ENCODE measurements at places on chromosomes 5 and 9.
A peak's percentile ranks its signal among the peaks of the same experiment; 100 is the strongest.

GRCh38 chr5:114308017-114308416 is 53.9 kb upstream of the KCNN2 start:
- no peak for DNase-seq

DNA sequence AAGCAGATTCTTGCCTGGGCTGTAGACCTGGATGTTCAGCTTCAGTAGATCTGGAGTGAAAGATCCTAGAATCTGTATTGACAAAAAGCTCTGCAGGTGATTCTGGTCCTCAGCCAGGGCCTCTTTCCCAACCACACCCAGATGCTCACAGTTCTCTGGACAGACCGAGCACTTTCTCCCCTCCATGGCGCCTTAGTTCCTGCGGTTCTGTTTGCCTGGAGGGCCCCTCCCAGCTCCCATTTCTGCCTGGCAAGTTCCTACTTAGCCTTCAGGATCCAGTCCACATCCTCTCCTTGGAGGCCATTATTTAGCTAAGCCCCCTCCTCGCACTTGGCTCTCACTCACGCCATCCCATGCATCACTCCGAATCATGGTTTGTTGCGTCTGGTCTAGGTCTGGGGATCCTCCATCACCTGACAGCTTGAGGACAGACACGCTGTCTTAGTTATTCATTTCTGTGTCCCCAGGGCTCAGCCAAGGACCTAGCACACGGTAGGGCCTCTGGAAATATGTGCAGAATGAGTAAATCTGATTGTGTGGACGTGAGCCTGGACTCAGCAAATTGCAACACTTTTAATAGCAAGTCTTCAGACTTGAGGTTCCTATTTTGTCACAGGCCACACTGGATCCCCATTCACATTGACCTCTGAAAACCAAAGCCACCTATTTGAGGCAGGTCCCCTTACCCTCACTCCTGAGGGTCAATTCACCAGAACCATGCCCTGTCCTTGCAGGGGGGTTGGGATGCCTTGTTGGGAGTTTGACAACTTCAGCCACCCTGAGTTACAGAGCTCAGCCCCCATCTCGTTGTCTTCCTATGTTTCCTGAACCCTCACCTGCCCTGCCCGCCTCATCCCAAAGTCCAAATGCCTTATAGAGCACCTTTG is 50.7 kb downstream of the COL15A1 start:
- no peak for DNase-seq

DNA sequence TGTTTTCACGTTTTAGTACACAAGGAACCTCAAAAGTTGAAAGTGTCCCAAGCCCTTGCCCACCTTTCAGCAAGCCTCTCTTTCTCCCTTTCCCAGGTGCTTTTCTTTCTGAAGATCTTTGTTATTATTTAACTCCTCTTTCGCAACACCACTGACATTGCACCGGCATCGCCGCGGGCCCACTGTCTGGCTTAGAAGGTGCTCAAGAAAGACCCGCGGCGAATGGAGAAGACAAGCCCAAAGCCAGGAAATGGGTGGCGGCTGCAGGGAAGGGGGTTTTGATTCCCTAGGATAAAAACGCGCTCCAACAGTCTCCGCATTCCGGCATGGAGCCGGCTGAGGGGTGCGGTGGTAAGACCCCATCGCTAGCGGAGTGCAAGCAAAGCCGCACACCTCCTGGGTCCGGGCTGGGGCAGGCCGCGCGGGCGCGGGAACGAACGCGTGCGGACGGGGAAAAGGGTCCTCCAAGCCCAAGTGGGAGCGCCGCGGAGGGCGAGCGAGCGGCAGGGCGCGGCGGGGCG is 404 bp upstream of the AFAP1L1 start:
- DNase-seq: peak; percentile 45

DNA sequence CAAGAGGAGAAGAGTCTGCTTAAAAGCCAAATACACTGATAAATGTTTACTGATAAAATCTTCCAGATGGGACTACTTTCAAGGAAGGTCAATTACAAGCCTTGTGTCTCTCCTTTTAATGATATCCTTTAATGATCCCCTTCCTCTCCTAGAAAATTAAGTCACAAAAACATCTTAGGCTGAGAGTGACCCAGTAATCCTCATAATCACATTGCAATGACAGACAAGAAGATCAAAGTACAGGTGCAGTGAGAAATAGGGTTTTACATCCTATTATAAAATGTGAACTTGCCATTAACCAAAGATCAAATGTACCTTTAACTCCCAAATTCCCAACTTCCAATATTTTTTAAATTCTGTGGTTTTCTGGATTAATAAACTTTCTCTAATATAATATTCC is 514.8 kb downstream of the RAB3C start:
- no peak for DNase-seq

GRCh38 chr5:64690417-64691151 is at the start of gene SHISAL2B:
SHISAL2B (plus strand) TSS chr5:64690503; CDS start chr5:64690624, 121 bp downstream.
- DNase-seq: peak; percentile 30

DNA sequence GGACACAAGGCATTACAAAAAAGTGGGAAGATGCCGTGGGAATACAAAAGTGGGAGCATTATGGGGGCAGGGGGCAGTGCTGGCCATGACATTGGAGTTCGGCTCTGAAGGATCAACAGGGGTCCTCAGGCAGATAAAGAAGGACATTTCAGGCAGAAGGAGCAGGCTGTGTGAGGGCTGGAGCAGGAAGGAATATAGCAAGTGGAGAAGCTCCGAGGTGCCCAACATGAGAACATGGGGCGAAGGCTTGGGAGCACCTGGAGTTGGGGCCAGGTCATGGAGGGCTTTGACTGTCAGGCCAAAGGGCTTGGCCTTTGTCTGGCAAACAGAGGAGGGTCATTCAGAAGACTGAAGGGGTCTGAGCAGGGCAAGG is 2.5 kb downstream of the B4GALT7 start:
- DNase-seq: peak; percentile 13

GRCh38 chr9:4298255-4299004 is 1.4 kb downstream of the GLIS3 start:
- DNase-seq: peak; percentile 73

DNA sequence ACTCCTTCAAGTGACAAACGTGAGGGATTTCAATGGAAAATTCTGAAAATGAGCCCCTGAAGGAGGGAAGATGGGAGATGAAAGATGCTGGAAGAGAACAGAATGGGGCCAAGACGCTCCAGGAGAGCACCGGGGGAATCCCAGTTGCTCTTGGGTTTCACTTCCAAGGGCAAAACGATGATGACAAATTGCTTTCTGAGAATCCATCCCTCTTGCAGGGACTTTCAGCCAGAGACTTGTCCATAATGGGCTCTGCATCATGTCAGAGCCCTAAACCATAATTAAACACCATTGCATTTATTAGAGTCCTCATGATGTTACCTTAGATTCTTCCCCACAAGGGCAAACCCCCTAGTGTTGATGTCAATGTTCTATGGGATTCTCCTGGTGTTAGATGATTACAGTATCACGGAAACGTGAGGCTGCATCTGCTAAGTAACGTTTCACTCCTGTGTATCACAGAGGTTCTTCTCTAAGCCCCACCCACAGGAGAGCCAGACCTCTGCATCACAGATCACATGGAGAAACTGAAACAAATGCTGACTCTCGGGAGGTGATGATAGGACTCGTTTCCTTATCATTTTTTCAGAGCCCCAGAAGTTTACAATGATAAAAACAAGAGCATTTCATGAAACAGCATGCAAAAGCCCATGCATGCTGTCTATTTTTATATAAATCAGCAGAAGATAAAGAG is 114.4 kb downstream of the TENT4A start:
- no peak for DNase-seq

- DNase-seq: no peak
Observed at GRCh38 chr5:9644630-9645029, 14.5 kb upstream of the TAS2R1 start.

DNA sequence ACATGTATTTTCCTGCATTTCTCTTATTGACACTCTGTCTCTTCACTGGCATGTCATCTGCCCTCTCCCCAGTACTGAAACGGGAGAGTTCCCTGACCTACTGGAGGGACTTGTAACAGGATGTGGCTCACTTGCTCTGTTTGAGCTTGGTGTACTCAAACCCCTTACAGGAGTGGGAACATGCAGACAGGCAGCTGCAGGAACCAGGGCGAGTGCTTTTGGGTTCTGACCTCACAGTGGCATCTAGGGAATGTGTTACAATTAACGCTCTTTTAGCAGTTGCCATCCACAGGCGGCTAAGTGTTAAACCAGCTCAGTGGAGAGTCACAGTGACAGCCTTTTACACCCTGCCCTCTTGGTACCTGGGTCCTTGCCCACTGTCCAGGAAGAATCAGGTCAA is 300.3 kb upstream of the GRAMD2B start:
- no peak for DNase-seq

DNA sequence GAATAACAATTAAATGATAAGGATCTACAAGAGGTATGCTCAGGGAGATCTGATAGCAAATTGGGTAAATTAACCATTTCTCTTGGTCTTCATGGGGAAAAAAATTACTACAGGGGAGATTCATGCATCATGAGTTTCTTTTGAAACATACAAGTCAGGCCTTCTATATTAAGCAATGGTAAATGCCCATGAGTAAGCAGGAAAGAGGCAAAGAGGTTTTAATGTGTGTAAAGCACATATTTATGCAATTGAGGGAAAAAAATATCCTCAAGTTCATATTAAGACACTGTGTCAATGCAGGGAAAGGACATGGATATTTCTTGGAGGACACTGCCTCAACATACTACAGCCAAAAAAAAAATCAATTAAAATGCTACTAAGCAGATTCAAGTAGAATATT is 73.4 kb upstream of the NR4A3 start:
- no peak for DNase-seq

GRCh38 chr9:14846871-14847311 is 63.3 kb downstream of the FREM1 start:
- DNase-seq: peak; percentile 64

- no peak for DNase-seq
Observed at GRCh38 chr5:80609692-80610091, 39.6 kb upstream of the ANKRD34B start.

DNA sequence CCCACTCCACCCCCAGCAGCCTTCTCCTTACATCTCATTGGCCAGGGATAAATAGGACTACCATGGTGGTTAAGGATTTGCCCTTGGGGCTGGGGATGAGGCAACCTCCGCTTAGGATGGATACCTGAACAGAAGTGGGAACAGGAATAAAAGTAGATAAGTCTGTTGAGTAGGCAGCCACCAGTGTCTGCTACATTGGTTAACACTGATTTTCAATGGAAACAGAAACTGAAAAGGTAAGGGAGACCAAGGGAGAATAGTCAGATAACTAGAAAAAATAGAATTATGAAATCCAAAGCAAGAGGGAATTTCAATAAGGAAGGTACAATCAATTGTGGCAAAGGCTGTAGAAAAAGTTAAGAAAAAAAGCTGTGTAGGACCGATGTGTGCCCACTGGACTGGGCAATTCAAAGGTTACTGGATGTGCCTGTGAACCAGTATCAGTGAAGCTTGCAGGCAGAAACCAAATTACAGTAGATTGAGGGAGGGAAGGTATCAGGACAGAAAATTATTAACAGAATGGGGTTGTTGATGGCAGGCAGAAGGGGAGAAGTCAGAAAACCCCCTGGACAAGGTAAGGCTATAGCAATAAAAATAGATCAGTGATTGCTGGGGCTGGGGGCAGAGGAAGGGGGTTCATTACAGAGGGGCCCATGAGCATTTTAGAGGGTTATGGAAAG is 48.7 kb downstream of the DNAJC21 start:
- DNase-seq: no peak

DNA sequence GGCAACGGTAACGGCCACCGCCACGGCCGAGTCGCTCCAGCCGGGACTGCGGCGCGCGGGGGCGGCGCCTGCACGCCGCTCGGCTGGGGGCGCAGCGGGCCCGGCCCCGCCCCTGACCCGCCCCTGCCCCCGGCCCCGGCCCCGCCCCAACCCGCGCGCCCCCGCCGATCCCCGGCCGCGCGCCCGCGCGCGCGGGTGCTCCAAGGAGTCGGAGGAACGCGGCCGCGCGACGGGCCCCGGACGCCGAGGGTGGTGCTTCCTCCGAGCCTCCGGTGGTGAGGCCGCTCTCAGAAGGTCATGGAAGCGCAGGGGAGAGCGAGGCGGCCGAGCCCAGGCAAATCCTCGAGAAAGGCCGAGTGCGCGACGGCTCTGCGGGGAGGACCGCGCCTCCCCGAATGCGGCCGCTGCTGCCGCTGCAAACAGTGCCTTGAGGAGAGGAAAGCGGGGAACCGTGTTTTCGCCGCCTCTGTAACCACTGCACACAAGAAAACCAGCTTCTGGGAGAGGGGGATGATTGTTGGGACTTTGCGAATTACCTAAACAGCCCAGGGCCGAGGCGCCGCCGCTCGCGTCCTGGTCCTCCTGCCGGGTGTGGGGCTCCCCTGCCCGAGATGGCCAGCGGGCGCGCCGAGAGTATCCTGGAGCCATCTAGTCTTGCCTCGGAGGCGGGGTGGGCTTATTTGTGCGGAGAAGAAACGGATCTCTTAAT is at the start of gene LIFR:
TSS of gene LIFR (minus strand) at position 48 of the 709 bp plus-strand sequence. CDS start 25,999 bp downstream, outside the sequence.
- DNase-seq: peak; percentile 68

DNA sequence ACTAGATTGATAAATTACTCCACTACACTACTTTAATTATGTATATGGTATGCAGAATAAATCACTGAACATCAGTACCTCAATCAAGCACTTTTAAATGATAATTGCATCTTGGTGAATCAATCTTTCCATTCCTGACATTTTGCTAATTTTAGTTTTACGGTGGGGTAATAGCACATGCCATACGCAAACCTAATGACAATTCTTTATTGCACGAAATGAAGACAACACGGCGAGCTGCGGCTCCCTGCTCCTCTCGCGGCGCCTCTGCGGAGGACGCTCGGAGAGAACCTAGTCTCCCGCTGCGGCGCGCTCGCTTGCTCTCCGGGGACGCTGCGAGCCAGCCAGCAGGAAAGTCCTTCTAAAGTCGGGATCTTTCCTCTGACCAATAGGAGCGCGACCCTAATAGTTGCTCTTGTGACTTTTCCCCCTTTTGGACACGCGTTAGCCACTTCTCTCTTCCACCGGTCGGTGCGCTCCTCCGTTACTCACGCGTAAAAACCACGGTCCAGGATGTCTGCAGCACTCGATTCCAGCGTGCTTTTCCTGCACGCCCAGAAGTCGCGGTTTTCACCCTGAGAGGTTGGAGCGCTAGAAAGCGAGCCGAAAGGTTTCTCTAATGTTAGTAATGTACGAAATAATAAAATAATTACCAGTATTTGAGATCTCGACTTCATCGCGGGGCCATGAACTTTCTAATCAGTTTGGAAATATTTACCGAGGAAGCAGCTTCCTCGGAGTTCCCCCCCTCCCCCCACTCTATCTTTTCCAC is 1.0 kb upstream of the MEF2C start:
- DNase-seq: peak; percentile 35
